ENCODE measurements at places on chromosomes 5 and 9.
A peak's percentile ranks its signal among the peaks of the same experiment; 100 is the strongest.

- no peak for DNase-seq
Observed at GRCh38 chr9:114131808-114132549, 23.4 kb upstream of the COL27A1 start.

DNA sequence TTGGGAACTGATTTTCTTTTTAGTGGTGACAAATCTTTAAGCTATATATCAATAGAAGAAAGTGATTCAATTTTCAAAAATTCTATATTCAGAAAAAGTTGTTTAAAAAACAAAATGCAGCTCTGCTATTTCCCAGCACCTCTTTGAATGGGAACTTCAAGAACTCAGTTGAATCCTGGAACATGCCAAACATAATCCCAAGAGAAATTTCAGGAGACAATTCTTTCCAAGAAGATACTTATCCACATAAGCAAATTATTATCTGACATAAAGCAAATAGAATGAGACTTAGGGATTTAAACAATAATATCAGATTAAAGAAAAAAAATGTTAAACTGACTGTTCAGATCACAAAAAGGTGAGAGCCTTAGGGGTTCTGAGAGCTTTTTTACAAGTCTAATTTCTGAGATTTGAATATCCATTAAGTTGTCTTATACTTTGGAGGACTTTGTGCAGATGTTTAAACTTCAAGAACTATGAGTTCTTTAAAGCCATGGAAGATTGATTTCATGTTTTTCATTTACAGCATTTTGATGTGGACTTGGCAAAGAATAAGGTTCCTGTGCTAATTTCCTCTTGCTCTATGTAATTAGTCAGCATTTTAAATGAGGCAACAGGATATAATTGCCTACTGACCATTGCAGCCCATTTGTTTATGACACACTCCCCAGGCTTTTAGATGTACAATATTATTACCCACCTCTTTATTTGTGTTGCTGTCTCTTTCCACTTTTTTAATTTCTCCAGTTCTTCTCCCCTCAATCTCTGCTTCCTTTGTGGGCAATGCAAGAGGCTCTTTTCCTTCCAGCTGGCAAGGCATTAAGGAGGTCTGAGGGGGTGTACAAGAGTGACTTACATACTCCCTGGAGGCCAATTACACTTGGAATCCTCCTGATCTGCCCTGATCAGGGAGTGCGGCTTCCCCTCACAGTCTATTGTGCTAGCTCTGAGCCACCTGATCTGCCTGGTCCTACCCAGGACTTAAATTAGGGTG is 419.1 kb downstream of the NR2F1-AS1 start:
- peak; percentile 17 for DNase-seq

DNA sequence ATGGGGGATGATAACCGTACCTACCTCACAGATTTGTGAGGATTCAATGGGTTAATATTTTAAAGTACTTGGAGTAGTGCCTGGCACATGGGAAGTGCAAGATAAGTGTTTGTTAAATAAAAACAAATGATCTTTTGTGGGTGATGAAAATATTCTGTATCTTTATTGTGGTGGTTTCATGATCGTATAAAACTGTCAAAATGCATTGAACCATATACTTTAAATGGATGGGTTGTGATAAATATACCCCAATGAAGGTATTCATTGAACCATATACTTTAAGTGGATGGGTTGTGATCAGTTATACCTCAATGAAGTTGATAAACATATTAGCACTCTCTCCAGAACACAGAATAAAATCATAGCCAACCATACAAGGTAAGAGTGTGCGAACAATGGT is 234.5 kb downstream of the CRB2 start:
- DNase-seq, result no peak

GRCh38 chr5:31355337-31355736 is 161.9 kb downstream of the CDH6 start:
- DNase-seq, result no peak

DNA sequence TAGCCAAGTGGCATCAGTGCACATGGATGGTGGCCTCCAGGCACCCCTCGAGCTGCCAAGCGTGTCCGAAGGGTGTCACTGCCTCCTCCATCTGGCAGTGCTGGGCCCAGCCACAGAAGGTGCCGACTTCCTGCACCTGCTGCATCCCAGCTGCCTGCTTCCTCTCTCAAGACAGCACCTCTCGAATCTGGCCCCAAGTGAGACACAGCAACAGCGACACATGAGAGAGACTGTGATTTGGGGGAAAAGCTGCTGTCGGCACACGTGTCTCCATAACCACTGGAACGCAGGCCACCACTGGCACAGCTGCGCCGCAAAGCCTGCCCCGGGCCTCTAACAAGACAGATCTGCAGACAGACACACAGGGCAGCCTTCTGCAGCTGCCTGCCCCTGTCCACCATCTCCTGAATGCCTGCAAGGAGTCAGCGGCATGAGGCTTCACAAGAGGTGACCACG is 8.8 kb downstream of the CLPTM1L start:
- no peak for DNase-seq

GRCh38 chr9:134296301-134297082 is 29.8 kb upstream of the RXRA start:
- no peak for DNase-seq

DNA sequence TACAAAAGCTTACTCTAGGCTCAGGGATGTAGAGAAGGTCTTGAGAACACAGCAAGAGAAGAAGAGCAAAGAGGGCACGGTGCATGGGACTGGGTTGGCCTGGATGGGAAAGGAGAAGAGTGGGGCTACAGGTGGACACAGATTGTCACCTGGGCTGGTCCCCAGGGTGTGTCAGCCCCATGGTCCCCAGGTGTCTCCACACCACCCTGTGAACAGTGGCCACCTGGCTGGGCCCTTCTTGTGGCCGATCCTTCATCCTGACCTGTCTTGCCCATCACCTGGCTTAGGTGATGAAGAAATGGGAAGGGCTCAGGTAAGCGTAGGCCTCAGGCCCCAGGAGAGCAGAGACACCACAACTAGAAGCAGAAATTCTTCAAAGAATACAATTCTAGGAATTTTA is 188.9 kb downstream of the TENT4A start:
- no peak for DNase-seq

GRCh38 chr9:130126721-130127433 is 45.3 kb upstream of the NCS1 start:
- no peak for DNase-seq

DNA sequence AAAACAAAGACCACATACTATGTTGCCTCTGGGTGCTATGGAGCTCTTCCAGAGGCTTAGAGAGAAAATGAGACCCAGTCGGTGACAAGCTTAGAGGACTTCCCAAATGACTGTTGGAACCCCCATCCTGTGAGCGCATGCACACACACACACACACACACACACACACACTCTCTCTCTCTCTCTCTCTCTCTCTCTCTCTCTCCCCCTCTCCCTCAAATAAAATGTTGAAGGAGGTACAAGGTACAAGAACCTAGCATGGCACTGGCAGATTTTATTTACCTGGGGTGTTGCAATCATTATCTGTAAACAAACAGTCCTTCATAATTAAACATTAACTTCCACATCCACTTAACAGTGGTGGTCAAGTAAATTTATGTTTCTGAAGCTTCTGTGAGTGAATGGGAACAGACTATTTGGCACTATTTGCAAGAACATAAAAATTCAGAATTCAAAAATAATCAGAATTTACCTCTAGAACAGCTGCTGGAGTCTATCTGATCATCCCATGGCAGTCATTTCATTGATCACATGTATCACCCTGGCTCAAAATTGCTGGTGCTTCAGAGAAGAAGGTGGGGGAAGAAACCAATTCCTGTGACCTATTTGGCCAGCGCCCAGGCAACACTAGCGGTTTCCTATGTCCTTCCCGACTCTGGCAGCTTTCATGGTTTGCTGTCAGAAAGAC is 24.9 kb downstream of the TRPM3 start:
- no peak for DNase-seq

GRCh38 chr5:88836195-88836838 is 46.7 kb downstream of the MEF2C start:
- peak; percentile 13 for DNase-seq

DNA sequence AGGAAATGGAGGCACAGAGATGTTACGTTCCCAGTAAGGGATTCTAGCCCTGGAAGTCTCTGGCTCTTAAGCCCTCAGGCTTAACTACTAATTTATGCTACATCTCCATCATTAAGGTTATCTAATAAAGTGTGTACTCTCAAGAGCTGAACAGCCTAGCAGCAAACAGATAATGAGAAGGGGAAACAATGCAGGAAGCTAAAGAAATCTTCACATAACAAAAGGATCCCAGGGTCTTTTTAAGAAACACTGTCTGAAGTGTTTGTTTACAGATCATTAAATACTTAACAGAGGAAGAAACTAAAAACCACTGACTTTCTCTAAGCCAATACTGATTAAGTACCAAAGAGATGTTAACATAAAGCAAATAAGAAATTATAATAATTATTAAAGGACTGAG is 129.0 kb downstream of the PAPPA start:
- no peak for DNase-seq

DNA sequence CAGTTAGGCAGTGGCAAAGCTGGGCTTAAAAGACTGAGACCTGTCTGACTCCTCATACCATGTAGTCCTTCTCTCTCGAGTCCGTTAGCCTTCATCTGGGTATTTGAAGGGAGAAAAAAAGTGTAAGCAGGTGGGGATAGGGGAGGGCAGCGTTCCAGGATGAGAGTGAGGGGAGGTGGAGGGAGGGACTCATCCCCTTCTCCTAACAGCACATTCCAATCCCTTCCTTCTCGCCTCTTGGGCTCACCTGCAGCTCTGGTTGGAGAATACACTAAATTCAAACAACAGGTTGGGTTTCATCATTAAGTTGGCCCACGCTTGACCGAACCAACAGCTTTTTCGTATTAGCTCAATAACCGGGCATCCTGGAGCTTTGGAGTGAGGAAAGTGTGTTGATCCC is 3.6 kb downstream of the NEURL1B start:
- no peak for DNase-seq

DNA sequence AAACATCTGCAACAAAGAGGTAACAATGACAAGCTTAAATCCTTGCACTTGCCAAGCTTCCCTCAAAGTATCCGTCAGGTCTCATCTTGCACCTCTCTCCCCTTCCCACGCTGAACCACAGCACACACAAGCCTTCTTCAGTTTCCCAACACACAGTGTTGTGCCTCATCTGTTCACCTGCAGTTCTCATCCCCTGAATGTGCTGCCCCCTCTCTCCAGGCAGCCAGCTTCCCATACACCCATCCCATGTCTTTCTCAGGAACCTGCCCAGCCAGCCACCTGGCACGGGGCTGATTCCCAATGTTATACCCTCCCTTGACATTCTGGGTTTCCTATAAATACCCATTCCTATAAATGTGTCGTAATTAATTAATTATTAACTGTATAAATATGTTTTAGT is 314.8 kb downstream of the PRELID2 start:
- no peak for DNase-seq

DNA sequence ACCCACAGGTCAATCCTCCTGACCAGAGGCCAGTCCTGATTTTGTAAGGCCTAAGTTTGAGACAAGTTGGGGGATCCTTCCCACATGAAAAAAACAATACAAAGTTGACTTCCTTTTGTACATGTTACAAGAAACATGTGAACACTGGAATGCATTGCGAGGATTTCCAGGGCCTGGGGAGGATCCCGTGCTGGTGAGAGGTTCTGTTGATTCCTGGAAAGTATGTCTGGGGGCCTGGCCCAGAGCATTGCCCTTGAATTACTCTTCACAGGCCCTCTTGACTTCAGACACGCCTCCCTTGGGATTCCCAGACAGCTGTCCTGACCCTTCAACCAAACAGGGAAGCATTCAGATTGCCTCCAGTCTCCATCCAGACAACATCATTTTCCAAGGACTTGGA is 234.2 kb upstream of the IRX2 start:
- DNase-seq, result no peak

- DNase-seq, result no peak
Observed at GRCh38 chr9:95506678-95507463, 9.9 kb downstream of the PTCH1 start.

DNA sequence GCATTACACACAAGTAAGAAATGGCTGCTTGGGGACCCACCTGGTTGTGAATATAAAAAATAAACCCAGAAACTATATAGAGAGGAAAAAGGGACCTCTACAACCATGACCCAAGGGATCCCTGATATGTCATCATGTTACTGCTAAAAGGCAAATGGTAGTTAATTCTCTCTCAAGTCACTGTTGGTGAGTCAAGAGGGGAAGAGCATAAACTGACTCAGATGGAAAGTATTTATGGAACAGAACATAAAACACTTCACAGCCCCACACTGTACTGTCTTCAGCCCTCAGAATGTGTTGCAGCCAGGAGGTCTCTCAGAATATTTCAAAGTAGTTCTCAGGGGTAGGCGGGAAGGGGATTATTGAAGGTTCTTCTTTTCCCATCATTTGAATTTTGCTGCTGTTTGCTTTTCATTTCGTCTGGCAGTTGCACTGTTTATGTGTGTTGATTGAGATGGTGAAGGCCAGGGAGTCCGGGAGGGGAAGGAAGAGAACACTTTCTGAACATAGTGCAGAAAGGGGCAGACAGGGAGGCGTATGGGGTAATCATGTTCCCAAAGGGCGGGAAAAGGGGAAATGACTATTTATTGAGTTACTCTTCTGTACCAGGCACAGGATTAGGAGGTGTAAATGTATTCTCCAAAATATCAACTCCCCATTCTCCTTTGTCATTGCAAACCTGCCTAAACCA is 85.5 kb downstream of the TEK start:
- DNase-seq, result peak; percentile 32

DNA sequence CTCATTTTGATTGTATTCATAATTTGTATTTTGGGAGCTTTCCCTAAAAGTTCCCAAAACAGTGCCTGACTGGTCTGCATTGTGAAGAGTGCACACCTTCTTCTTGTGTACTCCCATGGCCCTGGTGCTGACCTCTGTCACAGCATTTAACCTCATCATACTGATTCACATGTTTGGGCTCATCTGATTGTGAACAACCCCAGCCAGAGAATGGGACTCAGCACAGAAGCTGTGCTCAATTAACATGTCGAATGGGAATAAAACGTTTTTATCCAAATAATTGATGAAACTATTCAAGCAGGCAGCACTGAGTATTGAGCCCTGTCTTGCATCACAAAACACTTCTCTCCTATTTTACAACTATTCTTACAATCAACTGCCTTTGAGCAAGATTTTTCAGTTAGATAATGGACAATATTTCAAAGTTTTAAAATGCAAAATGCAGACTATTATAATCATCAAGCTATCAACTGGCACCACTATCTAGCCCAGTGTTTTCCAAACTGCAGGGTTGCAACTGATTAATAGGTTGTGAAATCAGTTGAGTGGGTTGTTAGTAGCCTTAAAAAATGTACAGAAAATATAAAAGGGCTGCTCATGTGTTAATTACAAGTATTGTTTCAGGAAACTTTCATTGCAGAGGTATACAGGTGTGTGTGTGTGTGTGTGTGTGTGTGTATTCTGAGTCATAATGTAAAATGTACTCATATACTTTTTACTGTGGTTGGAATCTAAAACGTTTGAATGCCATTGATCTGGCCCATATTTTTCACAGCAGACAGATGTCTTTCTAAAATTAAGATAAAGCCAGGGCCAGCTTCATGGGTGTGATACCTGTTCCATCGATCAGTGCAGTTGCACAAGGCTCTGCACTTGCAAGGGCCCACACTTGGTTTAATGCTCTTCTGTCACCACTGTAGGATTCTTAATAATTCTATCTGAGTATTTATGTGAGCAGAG is 190.5 kb downstream of the PIK3R1 start:
- no peak for DNase-seq

Measured in H4 (cell line).